ENCODE measurements at places on chromosomes 13 and 19.

GRCh38 chr13:109655206-109655600 lies 131.2 kb downstream of the IRS2 start:
- DNase-seq, result no peak

DNA sequence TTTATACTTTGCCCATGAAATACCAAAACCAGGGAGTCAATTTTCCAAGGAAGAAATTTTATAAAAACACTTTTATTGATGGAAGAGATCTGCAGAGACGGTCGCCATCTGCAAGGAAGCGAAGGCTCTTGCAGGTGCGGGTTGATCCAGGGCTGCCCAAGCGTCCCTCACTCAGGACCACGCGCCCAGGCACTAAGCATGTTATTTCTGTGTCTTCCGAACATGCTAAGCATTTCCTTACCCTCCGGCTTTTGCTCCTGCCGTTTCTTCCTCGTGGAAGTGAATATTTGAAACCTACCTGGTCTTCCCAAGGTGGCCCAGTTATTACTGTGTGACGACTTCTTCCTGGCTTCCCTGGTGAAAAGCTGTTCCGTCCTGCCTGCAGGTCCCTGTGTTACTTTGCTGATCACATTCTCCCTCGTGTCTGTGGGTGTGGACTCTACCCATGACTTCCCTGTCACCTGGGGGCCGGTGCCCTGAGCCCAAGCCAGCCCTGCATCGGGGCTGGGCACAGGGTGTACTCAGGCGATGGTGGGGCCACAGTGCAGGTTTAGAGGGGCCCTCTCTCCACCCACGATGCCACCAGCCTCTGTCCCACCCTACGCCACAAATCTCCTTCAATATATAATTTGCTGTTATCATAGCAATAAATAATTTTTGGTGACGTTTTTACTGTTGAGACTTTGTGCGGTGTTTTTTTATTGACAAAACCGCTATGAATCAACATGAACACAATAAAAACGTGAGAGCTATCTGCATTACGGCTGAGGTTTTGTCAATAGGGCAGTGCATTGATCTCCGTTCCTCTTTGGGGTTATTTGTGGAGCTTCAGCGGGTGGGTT lies 119.4 kb downstream of the URI1 start:
- DNase-seq, result no peak

- no peak for DNase-seq
Measured at GRCh38 chr13:85137516-85137915, 661.7 kb downstream of the SLITRK6 start.

DNA sequence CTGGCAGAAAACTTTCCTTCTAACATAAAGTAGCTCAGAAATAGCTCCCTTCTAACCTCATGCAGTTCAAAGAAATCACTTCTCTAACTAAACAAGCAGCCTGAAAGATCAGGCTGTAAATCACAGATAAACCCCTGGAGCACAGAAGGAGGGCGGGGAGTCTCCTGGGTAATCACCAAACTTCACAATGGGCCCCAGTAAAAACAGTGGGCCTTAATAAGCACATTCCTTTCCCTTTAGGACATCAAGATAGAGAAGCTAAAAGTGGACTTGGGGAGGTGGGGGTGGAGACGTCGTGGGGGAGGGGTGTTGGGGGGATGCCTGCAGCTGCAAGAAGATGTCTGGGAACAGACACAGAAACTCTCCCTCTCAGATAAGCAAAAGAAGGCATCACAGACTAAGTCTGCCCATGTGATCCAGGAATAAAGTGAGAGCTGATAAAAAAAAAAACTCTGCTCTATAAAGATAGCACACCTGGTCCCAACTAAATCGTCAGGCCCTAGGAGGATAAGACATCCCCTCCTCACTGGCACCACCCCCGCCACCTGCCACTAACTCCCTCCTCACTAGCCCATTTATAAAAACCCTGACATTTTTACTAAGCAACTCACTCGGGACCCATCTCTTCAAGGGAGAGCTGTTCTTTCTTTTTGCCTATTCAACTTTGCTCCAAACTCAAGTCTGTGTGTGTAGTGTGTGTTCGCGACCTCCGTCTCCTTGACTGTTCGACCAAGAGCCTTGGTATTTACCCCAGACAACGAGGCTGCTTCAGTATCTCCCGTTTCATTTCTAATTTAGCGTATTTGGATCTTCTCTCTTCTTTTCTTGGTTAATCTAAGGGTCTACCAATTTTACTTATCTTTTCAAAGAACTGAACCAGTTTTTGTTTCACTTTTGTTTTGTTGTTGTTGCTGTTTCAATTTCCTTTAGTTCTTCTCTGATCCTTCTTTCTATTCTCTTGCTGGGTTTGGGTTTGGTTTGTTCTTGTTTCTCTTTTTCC lies 31.7 kb downstream of the DNAJC15 start:
- DNase-seq, result no peak

DNA sequence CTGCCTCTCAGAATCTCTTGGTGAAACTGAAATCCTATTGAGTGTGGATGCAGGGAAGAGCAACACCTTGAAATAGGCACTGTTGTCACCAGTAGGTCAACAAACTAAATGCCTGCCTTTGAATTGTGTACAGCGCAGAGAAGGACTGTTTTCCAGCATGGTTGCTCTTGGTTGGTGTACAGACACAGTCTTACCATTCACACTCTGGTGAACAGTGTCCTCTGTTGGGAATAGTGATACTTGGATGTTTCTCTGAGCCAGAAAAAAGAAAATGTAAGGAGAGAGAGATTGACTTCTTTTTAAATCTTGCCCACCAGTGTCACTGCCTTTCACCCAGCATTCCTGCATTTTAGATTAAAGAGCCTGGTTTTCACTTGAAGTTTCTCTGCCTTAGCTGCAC lies 179.7 kb downstream of the STK24 start:
- DNase-seq, result no peak

- no peak for DNase-seq
Measured at GRCh38 chr13:109370496-109370895, 415.9 kb downstream of the IRS2 start.

GRCh38 chr13:91381371-91381770 lies 17.1 kb upstream of the GPC5 start:
- DNase-seq, result no peak

GRCh38 chr13:91762957-91763356 lies 364.5 kb downstream of the GPC5 start:
- DNase-seq, result no peak

- no peak for DNase-seq
Measured at GRCh38 chr19:17775991-17776803, 18.7 kb upstream of the B3GNT3 start.

DNA sequence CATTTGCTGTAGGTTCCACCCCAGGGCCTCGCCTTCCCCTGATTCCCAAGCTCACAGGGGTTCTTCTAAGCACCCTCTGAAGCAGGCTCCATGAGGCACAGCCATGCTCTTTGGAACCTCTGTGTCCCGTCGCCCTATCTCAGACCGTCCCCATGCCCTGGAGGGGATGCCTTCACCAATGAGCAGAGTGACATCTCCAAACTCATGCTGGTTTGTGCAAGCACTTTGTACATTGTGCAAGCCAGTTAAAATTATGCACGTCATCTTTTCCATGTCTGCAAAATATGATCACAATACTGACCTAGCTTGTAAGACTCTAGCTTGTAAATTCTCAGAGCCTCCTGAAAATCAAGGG lies 46.5 kb upstream of the RAP2A start:
- DNase-seq, result no peak

DNA sequence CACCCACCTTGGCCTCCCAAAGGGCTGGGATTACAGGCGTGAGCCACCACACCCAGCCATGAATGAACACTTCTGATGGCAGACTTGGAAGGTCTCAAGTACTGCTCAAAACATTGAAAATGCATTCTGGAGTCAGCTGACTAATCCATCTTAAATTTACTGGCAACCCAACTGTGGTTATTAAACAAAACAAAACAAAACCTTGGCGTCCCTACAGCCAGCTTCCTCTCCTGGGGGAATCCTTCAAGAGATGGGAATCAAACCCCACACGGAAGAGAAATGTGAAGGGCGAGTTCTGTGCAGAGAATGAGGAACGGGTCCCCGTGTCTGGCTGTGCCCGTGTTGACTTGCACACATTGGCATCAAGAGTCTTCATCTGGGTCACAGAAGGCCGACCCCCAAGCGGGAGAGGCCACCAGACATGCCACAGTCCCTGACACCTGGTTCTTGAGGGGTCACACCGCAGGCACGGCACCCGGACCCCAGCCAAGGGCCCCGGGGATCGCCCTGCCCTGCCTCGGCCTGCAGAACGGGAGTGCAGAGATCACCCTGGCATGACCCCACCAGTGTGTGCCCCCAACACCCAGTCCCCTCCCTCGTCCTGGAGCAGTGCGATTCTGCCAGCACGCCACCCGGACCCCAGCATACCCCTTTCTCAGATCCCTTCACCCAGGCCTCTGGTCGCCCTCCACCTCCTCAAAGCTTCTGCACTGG lies 3.2 kb downstream of the MAP2K2 start:
- peak; percentile 38 for DNase-seq

DNA sequence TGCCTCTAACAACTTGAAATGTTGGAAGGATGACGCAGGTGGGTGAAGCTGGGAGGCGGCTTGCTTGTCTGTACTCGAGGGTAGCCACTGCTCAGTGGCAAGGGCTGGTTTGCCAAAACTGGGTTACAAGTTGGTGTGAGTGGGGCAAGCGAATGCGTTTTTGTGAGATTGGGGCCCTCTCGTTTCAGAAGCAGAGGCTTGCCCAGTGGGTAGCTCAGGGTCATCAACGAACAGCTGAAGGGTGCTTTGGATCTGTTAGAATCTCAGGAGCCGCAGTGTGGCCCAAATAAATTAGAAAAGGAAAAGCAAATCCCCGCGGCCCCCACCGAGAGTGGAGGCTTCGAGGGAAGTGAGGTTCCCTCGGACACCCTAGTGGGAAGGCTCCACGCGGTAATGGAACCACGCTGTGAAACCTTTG lies 7.3 kb downstream of the ATP4B start:
- no peak for DNase-seq

GRCh38 chr13:31191748-31192147 lies 8.0 kb upstream of the B3GLCT start:
- DNase-seq, result no peak

- DNase-seq, result no peak
Measured at GRCh38 chr19:33812388-33813330, 16.0 kb downstream of the KCTD15 start.

DNA sequence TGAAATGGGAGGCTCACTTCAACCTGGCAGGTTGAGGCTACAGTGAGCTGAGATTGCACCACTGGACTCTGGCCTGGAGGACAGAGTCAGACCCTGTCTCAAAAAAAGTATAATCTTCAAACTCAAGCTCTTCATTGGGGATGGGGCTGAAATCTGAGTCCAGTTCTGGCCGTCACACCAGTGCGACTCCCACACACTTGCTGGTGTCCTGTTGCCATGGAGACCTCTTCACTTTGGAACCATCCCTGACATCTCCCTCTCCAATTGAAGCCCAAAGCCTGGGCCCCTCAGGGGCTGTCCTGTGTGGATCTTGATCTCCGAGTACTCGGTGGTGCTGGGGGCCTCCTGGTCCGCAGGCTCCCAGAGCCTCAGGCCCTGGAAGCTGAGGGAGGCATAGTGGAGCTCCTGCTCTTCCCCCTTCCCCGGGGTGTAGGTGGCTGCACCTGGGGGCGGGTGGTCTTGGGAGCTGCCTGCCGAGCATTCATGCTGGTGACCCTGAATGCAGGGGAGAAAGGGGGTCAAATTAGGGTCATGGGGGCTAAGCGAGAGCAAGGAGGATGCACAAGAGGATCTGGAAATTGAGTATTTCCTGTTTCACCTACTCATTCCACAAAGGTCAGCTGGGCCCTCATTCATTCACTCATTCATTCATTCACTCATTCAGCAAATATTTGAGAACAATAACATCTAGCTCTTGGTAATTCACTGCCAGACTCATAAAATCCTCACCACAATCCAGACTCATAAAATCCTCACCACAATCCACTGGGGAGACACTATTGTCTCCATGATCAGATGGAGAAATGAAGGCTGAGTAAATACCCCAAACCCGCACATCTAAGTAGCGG lies 11.0 kb downstream of the SIGLEC11 start:
- peak; percentile 16 for DNase-seq

DNA sequence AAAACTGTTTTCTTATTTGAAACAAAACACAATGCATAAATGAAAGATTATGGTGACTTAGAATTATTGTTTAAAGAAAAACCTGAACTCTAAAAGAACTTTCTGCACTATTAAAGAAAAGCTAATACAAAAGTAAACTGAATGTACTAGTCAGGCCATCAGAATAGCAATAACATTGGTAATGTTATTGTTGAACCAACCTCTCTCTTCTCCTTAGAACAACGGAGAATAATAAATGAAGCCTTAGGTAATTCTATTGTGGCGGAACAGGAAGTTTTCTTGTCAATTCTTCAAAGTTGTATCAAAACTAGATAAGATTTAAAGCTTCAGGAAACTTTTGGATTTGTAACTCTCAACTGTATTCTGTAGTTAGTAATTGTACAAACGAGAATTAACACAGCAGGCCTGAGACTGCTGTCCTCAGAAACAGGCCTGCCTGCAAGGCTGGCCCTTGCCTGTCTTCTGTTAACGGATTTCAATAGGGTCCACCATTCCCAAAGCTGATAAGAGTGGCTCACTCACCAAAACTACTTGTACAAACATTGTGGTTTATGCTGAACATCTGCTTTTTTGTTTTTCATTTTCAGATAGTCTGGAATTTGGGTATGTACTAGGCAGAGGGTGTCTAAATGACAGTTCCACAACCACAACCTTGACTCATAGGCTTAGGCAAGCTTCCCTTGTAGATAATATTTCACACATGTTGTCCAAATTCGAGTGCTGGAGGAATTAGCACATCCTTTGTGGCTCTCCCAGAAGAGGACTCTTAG lies 825.8 kb downstream of the GPC5 start:
- DNase-seq, result peak; percentile 3

- peak; percentile 80 for DNase-seq
Measured at GRCh38 chr13:114043421-114044053, 69.7 kb upstream of the C13orf46 start.

- no peak for DNase-seq
Measured at GRCh38 chr13:110433014-110433413, 125.9 kb downstream of the COL4A2 start.

DNA sequence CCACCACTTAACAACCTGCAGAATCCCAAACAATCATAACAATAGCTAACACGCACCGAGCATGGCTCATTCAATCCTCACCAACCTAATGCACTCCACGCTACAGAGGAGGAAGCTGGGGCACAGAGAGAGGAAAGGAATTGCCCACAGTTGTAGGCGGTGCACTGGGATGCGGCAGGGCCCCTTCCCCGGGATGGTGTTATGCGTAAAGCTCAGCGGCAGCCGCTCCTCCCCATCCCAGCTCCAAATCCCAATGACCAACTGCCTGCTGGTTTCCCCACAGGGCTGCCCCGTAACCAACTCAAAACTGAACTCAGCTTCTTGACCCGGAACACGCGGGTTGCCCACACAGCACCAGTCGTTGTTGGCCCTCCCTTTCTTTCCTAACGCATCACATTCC lies 42.2 kb downstream of the SERP2 start:
- no peak for DNase-seq

- DNase-seq, result no peak
Measured at GRCh38 chr19:6772028-6772865, at the start of gene VAV1. Gene VAV1 (plus strand): TSS chr19:6772708. CDS start chr19:6772808, 100 bp downstream.

DNA sequence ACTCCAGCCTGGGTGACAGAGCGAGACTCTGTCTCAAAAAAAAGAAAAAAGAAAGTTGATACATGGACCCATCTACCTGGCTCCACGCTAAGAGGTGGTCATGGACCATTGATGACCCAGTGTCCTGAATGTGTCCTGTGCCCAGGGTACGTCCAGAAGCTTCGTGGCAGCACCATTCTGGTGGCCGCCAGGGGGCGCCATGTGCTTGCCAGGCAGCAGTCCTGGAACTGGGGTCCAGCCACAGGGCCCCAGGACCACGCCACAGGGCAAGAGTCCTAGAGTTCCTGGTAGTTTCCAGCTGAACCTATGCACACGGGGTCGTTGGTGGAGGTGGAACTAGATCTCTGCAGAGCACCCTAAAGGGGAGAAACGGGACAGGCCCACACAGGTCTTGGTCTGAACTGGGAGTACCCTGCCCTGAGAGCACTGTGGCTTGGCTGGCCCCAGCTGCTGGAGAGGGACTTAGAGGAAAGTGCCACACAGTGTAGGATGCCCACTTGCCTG lies 19.9 kb upstream of the FBXO27 start:
- peak; percentile 13 for DNase-seq

Data from GM04504 (cell line).